Stomach (tissue), 19 donors: ENCODE measurements at places on chromosomes 1 and 21. TPM values are rescaled to one million over a fixed set of nuclear protein-coding genes. Genes with fewer than 3 reads are reported as not detected.

GRCh38 chr1:24451746-24452145 lies 36.1 kb downstream of the NIPAL3 start:
- no peak for DNase-seq

DNA sequence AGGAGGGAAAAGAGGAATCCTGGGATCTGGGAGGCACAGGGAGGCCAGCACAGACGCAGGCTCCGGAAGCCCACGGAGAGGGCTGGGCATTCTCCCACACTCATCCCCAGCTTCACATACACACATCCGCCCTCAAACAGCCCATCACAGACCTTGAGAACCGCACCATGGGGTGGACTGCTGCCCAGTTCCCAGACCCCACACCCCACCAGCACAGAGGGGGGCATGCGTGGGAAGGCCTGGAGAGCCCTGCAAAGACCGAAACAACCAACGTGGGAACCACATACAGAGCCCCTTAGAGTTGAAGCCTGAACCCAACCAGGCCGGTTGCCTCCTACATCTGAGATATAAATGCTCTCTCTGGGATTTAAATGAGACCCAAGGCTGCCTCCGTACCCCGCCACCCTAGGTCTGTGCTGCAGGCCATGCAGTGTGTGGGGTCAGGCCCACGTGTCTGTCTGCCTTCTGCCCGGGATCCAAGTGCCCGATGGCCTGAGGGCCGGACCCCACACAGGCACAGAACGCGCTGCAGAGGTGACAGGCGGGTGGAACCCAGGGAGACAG lies 126.2 kb upstream of the COL6A1 start:
- DNase-seq = no peak

- no peak for DNase-seq
Observed at GRCh38 chr1:17653728-17654351, 101.3 kb upstream of the ACTL8 start.

DNA sequence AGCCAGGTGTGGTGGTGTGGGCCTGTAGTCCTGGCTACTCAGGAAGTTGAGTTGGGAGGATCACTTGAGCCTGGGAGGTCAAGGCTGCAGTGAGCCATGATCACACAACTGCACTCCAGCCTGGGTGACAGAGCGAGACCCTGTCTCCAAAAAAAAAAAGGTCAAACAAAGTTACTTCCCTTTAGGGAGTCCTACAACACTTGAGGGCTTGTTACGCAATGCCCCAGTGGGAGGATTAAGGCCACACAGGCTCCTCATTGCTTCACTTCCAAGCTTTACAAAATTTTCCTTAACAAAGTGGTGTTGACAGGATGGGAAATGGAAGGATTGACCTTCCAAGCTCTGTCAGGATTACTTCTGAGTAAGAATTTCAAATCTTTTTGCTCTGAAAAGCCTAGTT lies 6.2 kb upstream of the EXTL1 start:
- DNase-seq = no peak

DNA sequence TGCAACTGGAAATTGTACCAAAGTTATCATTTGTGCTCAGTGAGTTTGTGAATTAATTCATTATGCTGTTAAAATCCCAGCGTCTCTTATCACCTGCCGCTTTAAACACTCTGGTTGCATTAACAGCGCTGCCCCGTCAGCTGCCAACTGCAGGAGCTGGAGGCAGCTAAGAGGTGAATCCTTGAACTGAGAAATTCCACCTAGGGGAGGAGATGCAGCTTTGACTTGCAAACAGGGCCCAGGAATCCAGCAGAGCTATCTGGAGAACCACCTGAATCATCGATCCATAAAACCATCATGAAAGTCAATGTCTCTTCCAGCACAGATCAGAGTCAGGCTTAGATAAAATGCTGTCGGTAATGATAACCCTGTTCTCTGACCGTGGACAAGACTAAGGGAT lies 140.7 kb upstream of the PTBP2 start:
- DNase-seq = no peak

The GRHL3 gene
- 0.73 TPM for total RNA-seq
